ENCODE measurements at places on chromosomes 3 and 15.

DNA sequence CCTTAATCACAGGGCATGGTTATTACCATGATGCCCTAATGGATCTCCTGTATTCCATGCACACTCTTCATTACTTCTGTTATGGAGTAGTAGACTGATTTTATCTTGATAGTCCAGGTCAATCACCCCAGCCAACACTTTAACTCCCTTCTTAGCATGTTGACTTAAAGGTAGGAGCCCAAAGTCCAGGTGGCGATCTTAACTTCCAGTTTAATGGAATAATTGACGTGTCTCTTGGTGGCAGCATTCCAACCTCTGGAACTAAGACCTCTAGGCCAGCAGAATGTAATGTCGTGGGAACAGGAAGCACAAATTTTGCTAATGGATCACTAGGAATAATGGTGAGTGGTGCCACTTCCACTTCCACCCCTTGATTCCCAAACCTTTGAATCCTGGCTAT lies 687.2 kb upstream of the SGO1 start:
- no peak for DNase-seq

GRCh38 chr3:160810362-160811236 lies 54.6 kb downstream of the PPM1L start:
- DNase-seq: no peak

DNA sequence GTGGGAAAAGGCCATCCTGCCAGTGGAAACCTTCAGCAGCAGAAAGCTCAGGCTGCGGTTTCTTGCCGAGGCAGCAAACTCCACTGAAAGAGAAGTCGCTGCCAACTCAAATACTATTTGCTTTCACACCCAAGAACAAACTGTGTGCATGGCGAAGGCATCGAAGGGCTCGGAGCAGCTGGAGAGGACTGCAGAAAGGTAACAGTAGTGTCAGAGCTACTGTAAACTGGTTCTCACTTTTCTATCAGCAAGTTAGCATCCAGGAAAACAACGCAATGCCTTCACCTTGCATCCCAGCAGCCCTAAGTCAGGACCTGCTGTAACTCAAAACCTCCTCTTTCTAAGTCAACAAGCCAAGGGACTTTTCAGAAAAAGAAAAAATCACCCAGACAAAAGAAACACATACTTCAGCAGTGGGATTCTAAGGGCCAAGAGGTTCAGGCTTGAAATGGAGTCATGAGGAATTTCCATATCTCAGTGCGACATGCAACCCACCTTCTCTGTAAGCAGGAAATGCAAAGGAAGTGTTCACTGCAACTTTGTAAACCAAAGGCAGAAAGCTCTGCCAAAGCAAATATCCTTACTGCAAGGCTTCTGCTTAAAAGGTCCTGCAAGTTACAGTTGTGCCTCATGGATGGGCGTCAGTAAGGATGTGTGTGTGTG lies 193.5 kb downstream of the FOXP1 start:
- peak; percentile 44 for DNase-seq

DNA sequence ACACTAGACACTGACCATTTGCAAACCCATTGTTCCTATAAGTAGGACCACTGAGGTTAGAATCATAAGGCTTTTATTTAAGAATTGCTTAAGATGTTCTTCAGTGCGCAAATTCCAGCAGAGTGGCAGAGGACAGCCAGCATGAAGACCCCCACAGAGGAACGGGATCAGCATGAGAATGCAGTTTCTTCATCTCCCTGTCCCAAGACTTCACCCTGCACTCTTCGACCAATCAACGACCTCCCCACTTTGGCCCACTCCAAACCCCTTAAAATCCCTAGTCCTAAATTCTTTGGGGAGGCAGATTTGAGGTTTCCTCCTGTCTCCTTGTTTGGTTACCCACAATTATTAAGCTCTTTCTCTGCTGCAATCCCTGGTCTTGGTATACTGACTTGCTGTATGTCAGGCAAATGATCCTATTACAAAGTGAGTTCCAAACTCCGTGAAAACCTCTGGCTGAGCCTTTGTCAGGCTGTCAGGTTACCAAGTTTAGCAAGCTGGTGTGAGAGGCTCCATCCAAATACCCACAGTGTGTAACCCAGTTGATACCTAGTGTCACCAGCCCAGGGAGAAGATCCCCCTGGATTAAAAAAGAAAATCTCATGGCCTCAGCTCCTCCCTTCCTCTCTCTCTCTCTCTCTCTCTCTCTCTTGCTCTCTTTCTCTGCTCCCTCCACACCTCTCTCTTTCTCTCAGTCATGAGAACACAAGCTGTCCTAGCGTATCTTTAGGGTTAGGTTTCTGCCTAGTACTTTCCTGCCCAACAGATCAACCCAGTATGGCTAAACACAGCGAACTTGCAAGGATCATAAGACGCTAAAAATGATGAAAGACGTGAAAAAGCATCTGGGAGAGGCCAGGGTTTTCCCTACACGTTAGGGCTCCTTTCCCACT lies 15.8 kb upstream of the RBSN start:
- DNase-seq: no peak

DNA sequence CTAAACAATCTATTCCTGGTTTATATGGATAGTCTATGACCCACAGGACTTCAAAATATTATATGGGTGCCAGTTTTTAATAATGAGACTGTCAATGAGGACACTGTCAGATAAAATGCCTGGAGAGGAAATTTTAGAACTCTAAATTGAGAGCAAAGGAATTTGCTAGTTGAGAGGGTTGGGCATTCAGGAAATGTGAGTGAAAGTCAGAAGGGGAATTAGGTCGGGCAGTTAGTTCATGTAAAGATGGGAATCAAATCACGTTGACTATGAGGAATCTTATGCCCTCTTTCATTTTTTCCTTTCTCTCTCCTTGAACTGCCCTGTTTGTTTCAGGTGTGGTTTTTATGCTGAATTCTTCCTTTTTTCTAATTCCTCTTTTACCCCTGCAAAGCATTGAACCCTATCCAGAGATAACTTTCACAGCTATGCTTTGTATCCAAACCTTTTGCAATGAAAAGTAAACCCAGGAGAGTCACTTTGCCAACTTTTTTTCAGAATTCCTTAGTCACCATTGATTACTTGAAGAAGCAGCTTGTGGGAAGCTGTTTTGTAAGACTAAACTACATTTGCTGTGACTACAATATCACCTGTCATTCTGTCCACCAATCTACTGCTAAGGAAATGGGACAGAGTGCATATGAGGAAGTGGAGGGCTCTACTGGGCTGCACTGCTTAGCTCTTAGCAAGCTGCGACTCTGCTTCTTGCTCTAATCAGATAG lies 27.8 kb downstream of the CHP1 start:
- DNase-seq: no peak

- no peak for DNase-seq
Measured at GRCh38 chr3:30764281-30764680, 130.2 kb downstream of the GADL1 start.

DNA sequence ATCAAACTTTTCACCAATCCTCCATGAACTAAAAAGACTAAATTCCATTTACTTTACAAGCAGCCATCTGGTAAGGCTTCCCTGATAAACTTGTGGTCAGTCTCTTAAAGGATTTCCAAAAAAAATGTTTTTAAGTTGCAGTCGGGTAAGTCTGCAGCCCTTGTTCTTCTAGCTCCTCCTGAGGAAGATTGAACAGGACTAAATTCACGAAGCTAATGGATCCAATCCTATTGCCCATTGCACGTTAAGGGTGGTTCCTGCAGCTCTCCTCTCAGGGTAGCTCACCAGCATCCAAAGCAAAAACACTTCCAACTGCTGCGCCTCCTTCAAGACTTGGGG lies 2.8 kb downstream of the HES1 start:
- no peak for DNase-seq

- no peak for DNase-seq
Measured at GRCh38 chr3:107950417-107950816, 140.4 kb downstream of the CD47 start.

GRCh38 chr15:73075160-73075859 lies 23.0 kb downstream of the NEO1 start:
- DNase-seq: no peak

DNA sequence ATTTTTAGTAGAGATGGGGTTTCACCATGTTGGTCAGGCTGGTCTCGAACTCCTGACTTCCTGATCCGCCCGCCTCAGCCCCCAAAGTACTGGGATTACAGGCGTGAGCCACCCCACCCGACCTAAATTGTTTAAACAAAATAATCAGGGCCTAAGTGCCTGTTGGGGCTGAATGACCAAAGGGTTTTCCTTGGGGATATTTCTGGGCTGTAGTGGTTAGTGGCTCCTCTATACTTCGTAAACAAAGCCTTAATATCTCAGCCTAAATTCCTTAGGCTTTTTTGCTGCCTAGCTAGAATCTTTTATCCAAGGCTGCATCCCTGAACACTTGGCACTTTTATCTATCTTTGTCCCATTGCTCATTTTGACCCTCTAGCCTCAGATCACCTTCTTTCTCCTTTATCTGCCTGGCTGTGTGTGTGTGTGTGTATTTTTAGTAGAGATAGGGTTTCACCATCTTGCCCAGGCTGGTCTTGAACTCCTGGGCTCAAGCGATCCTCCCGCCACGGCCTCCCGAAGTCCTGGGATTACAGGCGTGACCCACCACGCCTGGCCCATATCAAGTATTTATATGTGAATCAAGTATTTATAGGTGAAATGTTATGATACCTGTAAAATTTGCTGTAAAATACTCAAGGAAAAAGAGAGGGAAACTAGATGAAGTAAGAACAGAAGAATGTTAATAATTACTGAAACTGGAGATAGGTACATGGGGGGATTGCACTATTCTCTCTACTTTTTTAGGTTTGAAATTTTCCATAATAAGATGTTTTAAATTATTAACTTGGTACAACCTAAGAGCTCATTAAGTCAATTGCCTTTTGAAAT lies 1.8 kb downstream of the NUSAP1 start:
- no peak for DNase-seq

DNA sequence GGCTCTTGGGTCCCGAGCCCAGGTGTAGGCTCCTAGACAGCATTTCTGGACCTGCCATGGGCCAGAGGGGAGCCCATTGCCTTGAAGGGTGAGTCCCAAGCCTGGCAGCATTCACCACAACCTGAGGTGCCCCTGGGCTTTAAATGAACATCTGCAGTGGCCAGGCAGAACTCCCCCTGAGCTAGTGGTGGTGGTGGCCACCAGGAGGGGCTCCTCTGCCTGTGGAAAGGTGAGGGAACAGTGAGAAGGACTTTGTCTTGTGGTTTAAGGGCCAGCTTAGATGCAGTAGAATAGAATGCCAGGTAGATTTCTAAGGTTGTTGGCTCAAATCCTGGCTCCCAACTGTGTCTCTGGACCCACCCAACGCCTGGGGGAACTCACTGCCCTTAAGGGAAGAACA lies 55.6 kb downstream of the CASR start:
- no peak for DNase-seq

DNA sequence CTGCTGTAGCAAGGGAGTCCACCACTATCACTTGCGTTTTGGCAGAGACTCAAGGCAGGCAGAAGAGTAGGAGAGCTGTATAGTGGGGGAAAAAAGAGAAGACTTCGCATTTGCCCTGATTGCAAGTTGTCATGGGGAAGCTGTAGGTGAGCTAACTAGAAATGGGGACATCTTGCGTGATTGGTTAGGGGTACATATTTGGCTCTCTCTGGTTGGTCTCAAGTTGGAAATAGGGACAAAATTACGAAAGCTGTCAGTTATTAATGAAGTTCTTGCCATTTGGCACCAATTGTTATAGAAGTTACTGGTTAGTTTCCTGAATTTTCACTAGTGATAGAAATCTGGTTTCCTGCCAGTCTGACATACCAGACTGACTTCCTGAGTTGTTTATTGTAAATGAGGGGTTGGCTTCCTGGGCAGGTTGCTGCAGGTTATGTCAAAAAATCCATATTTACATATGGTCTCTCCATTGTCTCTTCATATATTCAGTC lies 8.2 kb upstream of the SENP7 start:
- DNase-seq: no peak

DNA sequence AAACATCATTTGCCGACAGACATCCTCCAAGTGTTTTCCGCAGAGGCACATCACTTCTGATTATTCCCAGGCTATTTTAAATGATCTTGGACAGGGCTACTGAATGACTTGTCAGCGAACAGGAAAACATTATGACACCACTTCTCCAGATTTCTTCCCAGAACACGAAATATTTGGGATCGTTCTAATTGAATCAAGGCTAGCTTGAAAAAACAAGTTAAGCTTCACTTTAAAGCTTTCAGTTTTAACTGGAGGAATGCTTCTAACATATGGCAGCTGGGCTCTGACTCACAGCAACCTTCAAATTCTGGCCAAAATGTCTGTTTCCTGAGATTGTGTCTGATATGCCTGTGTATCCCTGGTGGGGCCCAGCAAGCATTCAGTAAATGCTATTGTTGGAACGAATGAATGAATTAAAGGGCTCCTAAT lies 127.0 kb upstream of the ICE2 start:
- no peak for DNase-seq

DNA sequence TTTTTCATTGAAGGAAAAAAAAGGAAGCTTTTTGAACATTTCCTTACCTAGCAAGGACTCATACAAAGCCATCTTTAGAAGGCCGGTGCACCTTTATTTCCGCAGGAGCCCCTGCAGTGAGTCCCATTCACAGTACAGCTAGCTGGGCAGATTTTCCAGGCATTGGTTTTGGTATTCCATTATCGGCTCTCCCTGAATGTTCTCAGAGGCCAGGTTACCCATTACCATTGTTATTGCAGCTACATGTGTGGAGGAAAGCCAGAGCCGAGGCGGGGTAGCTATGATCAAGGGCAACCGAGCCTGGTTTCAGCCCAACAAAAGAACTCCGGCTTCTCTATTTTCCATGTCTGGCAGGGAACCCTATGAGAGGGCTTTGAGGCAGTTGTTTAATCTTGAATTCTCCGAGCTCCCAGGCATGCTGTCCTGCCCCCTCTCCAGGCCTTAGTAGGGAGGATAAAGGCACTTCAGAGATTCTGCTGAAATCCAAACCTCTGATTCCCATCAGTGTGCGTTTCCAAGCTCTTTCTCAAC lies 100.3 kb downstream of the LRRK1 start:
- DNase-seq: no peak

- DNase-seq: no peak
Measured at GRCh38 chr3:117692416-117692995, 982.9 kb downstream of the TUSC7 start.

DNA sequence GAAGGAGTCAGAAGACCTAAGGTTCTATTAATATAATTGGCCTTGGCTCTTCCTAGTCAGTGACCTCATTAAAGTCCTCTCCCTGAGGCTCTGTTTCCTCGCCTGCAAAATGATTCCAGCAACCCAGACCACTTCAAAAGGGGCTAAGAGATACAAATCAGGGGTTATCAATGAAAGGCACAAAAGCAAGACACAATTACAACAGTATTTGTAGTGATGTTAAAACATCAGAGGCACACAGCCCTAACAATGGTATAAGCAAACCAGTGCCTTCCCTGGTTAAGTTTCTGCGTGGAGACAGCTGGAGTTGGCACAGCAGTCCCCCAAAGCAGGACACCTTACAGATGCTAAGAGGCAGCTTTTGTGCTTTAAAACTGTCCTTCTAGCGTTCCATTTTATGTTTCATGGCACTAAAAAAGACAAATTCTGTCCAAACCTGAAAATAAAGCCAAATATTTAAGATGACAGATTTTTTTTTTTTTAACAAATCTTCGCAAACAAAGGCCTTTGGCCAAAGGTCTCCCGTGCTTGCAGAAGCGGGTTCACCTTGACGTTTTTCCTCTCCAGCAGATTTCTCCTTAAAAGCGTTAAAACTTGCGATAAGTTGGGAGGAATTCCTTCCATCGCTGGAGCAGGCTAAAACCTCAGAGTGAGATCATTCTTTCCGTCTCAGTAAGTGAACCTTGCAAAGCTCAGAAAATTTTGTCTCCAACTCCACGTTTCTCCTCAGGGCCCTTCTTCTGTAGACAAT lies 999 bp downstream of the ZNF280D start:
- DNase-seq: no peak

Measured in activated naive CD8-positive, alpha-beta T cell treated with anti-CD3 and anti-CD28 coated beads, Interleukin-2, amount 10 ng/mL, durations not matched to agents 7 days and 5 days (primary cell).